Activated naive CD4-positive, alpha-beta T cell treated with anti-CD3 and anti-CD28 coated beads, Interleukin-2, amount 10 ng/mL, durations not matched to agents 7 days and 5 days (primary cell): ENCODE measurements at places on chromosomes 16 and 17.

DNA sequence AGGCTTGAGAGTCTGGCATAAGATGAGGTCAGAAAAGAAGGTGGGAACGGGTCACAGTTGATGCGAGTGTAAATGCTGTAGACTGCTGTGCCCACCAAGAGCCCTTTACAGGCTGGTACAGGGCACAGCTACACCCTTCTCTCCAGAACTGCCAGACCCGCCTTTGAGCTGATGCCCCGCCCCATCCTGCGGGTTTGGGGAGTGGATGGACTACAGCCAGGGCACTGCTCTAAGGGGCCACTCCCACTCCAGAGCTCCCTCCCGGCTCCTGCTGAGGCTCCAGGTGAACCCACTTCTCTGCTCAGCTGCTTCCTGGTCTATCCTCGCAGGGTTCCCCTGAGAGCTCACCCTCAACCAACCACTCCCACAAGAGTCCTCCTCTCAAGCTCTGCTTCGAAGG is 12.3 kb downstream of the MEIOB start:
- DNase-seq = no peak

DNA sequence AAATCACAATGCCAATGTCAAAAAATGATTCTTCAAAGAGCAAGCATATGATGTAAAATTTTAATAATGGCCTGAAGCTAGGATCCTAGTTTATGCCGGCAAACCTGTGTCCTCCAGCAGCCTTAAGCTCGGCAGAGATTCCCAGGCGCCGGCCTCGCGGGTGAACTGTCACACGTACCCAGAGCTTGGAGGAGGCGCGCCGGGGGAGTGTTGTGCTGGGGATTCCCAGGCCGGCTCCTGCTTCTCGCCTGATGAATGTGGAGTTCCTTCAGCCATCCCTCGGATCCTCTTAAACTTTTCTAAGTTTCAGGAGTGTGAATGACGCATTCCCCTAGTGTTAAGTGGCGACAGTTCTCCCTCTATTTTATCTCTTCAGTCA is 19.1 kb upstream of the NTN1 start:
- DNase-seq = no peak

GRCh38 chr17:79008666-79009387 is 737 bp downstream of the CANT1 start:
- DNase-seq = peak; percentile 26

- no peak for DNase-seq
Measured at GRCh38 chr17:1779571-1780131, 17.8 kb downstream of the SERPINF1 start.

- no peak for DNase-seq
Measured at GRCh38 chr17:3888343-3889171, 4.3 kb downstream of the CAMKK1 start.

DNA sequence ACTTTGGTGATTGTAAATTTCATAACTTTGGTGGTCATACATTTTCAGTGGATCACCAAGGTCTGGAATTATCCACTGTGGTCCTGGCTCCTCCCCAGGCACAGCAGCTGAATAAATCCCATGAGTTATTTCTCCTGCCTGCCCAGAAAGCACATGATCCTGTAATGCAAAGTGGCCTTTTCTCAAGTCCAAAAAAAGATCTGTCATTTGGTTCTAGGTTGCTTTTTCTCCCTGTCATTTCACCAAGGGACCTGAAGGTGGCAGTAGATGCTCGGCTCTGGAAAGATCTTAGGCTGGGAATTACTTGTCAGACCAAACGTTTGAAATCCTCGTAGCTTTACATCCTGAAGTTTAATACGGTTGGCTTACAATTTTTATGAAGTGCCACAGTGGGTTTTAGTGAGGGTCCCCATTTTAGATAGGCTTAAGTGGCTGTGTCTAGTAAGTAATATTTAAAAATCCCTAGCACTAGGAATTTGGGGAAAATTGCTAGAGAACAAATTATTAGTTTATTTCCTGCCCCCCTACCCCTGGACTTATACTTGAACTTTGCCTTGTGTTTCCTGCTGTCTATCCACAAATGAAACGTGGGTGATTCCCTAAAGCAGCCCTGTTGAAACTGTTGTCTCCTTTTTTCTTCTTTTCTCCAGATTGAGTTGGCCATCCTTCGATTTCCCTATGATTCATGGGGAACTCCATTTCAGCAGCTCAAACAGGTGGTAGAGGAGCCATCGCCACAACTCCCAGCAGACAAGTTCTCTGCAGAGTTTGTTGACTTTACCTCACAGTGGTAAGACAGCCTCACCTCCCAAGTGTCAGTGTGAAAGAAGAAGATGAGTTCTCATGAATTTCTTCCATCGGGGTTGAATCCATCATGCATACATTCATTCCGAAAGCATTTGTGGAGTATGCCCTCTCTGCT is 111.7 kb downstream of the MAP2K6 start:
- peak; percentile 27 for DNase-seq

- no peak for DNase-seq
Measured at GRCh38 chr16:85991425-85991824, 92.5 kb downstream of the IRF8 start.

DNA sequence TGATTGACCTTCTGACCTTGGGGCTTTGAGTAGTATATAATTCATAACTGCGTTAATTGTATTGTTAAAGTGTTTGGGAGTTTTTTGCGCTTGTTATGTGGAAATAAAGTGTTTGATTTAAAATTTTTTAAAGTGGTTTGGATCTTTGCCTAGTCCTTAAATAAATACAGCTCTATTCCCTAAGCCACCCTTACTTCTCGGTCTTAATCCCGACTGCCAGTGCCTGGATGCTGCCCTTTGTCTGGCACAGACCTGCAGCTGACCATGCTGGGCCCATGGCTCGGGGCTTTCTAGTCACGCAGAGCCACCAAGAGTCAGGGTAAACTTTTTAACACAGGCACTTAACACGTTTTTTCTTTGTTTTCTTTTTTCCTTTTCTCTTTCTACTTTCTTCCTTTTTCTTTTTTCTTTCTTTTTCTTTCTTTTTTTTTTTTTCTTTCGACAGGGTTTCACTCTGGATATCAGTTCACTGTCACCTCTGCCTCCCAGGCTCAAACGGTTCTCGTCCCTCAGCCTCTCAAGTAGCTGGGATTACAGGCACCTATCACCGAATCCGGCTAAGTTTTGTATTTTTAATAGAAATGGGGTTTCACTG is 19.6 kb upstream of the SLC5A11 start:
- no peak for DNase-seq

GRCh38 chr17:13346996-13347762 is 254.6 kb downstream of the HS3ST3A1 start:
- no peak for DNase-seq

DNA sequence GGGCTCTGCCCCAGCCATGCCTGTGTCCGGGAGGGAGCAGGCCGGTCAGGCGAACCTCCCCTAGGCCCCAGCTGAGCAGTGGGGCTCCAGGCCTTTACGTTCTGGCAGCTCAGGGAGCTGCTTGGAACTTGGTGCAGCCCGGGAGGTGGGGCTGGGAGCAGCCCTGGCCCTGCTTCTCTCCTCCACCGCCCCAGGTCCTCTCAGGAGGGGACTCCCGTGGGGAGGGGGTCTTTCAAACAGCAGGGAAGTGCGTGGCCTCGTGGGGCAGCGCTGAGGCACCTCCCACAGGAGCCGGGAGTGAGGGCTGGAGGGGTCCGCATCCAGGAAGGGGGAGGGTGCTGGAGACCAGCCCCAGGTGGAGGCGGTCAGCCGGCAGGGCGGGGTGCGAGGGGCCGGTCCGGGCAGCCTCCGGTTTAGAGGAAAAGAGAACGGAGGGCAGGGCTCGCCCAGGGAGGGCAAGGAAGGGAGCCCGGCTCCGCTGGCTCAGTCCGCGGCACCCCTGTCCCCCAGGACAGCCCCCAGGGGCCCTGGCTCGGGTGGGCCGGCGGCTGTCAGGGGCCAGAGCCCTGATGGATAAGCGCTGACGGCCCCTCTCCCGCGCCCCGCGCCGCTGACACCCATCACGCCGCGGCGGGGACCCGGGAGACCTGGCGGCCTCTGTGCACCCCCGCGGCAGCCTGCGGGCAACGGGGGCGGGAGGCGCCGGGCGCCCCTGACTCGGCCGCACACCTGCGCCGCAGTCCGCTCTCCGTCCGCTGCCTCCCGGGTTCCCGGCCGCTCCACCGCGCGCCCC is 587 bp upstream of the PRR35 start:
- DNase-seq = no peak

DNA sequence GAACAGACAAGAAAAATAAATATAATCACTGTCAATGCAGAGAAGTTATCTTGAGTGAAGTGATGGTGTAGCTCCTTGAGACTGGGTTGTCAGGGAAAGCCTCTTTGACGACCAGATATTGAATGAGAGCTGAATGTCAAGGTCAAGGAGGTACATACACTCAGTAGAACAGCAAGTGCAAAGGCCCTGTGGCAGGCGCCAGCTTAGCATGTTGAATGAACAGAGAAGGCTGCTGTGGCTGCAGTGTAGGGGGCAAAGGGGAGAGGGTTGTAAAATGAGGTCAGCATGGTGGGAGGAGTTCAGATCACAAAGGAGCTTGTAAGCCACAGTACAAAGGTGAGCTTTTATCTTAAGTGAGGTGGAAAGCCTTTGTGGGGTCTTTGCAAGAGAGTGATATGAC is 111.5 kb downstream of the ZFHX3 start:
- no peak for DNase-seq

- DNase-seq = no peak
Measured at GRCh38 chr17:41680426-41681040, 8.2 kb upstream of the EIF1 start.

GRCh38 chr17:66466840-66467367 is 164.5 kb downstream of the PRKCA start:
- peak; percentile 60 for DNase-seq

GRCh38 chr17:69654981-69655855 is 240.7 kb downstream of the MAP2K6 start:
- no peak for DNase-seq

GRCh38 chr17:35973333-35974260 is 7.7 kb downstream of the CCL16 start:
- no peak for DNase-seq

- DNase-seq = no peak
Measured at GRCh38 chr17:10172241-10172741, 26.1 kb downstream of the GAS7 start.

- no peak for DNase-seq
Measured at GRCh38 chr16:73369851-73370250, 321.9 kb upstream of the ZFHX3 start.

DNA sequence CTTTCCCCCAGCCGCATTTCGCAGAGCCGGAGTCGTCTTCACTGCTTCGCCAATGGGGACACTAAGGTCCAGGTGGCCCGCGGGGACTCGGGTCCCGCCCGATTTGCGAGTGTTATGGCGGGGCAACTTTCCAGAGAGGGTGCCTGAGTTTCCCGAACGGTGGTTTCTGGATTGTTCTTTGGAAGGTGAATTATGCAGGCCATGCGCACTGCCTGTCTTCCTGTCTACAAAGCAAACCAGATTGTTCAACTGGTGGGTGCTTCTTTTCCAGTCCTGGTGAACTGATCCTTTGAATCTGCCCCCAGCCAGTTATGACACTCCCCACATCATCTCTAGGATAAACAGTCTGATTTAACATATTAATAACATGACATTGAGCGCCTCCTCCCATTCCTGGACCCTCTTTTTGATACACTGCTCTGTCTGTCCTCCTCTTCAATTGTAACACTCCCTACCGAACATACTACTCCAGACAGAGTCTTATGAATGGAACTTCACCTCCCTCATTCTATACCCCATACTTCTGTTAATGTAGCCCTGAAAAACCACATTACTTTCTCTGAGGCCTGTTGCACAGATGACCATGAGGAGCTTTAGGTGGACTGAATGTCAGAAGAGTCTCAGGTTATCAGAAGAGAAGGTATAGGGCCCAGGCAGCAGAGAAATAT is 159.0 kb downstream of the RAB11FIP4 start:
- no peak for DNase-seq

- no peak for DNase-seq
Measured at GRCh38 chr16:57629516-57630406, 1.3 kb downstream of the ADGRG1 start.

GRCh38 chr17:81301195-81302144 is 6.4 kb upstream of the SLC38A10 start:
- DNase-seq = no peak

DNA sequence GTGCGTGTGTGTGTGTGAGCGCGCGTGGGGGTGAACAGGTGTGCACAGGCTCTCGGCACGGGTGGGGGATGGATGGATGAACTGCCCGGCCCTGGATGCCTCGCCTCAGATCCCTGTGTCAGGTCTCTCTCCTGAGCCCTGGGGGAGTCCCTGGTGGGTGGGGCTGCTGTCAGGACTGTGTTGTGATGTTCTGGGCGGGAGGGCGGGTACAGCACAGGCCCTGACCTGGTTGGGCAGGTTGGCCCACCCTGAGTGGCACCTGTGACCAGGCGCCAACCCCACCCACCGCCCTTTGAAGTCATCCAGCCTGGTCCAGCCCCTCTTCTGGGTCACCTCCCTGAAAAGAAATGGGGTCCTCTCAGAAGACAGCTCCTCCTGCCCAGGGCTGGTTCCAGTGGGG is 41.6 kb upstream of the TAC4 start:
- DNase-seq = no peak

DNA sequence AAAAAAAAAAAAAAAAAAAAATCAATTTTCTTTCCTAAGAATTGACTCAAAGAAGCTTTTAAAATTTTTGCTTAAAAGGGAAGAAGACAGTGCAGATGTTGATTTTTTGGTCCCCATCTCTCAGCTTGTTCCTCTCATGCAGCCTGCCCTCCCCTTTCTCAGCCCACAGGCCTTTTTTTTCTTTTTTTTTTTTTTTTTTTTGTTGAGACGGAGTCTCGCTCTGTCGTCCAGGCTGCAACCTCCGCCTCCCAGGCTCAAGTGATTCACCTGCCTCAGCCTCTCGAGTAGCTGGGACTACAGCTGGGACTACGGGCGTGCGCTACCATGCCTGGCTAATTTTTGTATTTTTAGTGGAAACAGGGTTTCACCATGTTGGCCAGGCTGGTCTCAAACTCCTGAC is 17.7 kb downstream of the YPEL2 start:
- no peak for DNase-seq

GRCh38 chr17:39823407-39824054 is 40.6 kb downstream of the IKZF3 start:
- DNase-seq = no peak

GRCh38 chr17:15384142-15384787 is 42.9 kb upstream of the TEKT3 start:
- no peak for DNase-seq

GRCh38 chr16:52573365-52574299 is 26.7 kb upstream of the TOX3 start:
- no peak for DNase-seq

DNA sequence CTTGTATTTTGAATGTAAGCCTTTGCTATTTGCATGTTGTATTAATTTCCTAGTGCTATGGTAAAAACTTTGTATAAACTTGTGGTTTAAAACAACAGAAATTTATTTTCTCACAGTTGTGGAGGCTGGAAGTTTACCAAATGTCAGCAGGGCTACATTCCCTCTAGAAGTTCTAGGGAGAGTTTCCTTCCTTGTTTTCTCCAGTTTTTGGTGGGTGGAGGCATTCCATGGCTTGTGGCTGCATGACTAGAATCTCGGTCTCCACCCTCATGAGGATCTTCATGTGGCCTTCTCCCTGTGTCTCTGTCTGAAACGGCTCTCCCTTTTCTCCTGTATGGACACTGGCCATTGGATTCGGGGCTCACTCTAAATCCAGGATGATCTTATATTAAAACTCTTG is 482.2 kb upstream of the GOT2 start:
- no peak for DNase-seq

- no peak for DNase-seq
Measured at GRCh38 chr17:8147141-8147804, 4.9 kb downstream of the PER1 start.

GRCh38 chr17:12579288-12579687 is 86.4 kb upstream of the MYOCD start:
- no peak for DNase-seq

GRCh38 chr16:86901483-86901882 is 323.1 kb downstream of the FOXL1 start:
- no peak for DNase-seq
